HCT116 (cell line): ENCODE measurements at places on chromosomes 7 and 10. TPM values are rescaled to one million over a fixed set of nuclear protein-coding genes. Genes with fewer than 3 reads are reported as not detected.
A peak's percentile ranks its signal among the peaks of the same experiment; 100 is the strongest.

DNA sequence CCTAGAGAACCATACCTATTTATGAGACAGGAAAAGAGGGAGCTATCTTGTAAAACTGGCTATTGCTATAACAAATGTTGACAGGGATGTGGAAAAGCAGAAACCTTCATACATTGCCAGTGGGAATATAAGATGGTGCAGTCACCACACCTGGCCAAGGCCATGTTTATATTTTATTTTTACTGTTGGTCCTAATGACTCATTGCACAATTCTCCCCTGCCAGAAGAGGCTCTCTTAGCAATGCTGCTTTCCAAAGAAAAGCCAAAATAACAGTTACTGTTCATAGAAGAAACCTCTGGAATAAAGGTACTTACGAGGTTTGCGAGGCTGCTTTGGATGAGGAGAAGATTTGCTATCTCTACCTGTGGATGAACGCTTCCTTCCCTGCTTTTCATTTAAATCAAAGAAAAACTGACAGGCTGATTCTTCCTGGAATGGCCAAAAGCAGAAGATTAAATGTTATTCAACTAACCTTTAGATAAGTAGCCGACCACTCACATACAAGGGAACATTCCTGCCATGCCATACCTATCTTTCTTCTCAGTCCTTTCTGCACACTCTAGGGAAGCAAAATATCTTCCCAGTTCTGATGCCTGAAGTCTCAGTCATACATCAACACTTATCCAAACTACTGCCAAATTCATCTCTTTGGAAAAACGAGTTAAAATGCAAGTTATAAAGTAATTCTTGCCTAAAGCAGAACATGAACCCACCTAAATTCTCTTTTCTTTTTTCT, 16.3 kb upstream of the CHUK start:
- H3K27me3 ChIP-seq = no peaks in the 10 kb centered on the region
- no peak overlapping the region for H3K4me3 ChIP-seq
- no peak overlapping the region for H3K27ac ChIP-seq
- H3K36me3 ChIP-seq = peaks cover 46% of the 10 kb centered on the region
- DNase-seq = no peak

DNA sequence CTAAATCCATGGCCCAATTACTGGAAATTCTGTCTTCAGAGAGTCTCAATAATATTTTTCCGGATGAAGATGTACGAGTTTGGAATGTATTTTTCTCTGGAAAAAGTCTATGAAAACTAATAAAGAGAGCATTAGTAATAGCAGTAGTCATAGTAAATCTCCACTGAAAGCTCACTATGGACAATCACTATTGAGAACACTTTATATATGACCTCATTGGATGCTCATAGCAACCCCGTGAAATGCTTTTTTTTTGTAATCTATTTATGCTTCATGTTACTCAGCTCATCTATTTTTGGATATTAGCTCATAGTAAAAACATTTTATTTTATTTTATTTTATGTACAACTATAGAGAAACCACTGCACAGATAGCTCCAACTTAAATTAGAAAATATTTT, 94.3 kb upstream of the MYO3A start:
- H3K4me3 ChIP-seq = no peak overlapping the region
- no peaks in the 10 kb centered on the region for H3K4me1 ChIP-seq
- H3K36me3 ChIP-seq = no peaks in the 10 kb centered on the region
- no peak overlapping the region for H3K27ac ChIP-seq
- DNase-seq = no peak
- peaks cover 32% of the 10 kb centered on the region for H3K27me3 ChIP-seq

DNA sequence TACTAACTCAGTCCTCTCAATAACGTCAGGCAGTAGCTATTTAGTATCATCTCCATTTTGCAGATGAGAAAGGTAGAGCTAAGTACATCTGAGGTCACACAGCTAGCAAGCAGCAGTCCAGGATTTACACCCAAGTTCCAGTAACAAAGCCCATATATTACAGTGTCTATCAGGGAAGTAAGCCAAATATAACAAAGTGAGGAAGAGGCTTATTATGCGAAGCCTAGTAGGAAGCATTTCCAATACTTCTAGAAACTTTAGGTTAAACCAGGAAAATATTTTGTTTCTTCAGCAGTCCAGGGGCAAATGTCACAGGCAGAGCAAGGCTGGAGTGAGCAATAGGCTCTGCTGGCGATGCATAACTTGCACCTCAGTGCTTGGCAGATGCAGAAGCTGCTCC, 53.9 kb downstream of the NOC3L start:
- H3K27ac ChIP-seq = no peak overlapping the region
- no peak for DNase-seq
- no peaks in the 10 kb centered on the region for H3K36me3 ChIP-seq
- no peaks in the 10 kb centered on the region for H3K27me3 ChIP-seq
- no peak overlapping the region for H3K4me3 ChIP-seq
- H3K4me1 ChIP-seq = no peaks in the 10 kb centered on the region

- DNase-seq = no peak
- H3K4me1 ChIP-seq = peaks cover 3% of the 10 kb centered on the region; the same call in 1 of the 2 replicates
- no peak overlapping the region for H3K4me3 ChIP-seq
- no peaks in the 10 kb centered on the region for H3K36me3 ChIP-seq
- H3K27me3 ChIP-seq = no peaks in the 10 kb centered on the region
Observed at GRCh38 chr10:110634527-110635209, 9.5 kb upstream of the RBM20 start.

VPS37D gene
- total RNA-seq = 9.5 TPM

GRCh38 chr7:133167300-133167699, 85.4 kb upstream of the CHCHD3 start:
- no peak overlapping the region for H3K4me3 ChIP-seq
- H3K27ac ChIP-seq = no peak overlapping the region
- H3K27me3 ChIP-seq = peaks cover 16% of the 10 kb centered on the region
- no peak for DNase-seq
- H3K36me3 ChIP-seq = no peaks in the 10 kb centered on the region

PDZD7 gene
- 6.1 TPM for total RNA-seq

- H3K4me3 ChIP-seq = no peak overlapping the region
- no peak for DNase-seq
- peaks cover 39% of the 10 kb centered on the region for H3K27me3 ChIP-seq
- H3K4me1 ChIP-seq = no peaks in the 10 kb centered on the region
- H3K27ac ChIP-seq = no peak overlapping the region
Observed at GRCh38 chr10:110733218-110733952, 89.2 kb downstream of the RBM20 start.

PLPP4 gene
- not detected for total RNA-seq

DNA sequence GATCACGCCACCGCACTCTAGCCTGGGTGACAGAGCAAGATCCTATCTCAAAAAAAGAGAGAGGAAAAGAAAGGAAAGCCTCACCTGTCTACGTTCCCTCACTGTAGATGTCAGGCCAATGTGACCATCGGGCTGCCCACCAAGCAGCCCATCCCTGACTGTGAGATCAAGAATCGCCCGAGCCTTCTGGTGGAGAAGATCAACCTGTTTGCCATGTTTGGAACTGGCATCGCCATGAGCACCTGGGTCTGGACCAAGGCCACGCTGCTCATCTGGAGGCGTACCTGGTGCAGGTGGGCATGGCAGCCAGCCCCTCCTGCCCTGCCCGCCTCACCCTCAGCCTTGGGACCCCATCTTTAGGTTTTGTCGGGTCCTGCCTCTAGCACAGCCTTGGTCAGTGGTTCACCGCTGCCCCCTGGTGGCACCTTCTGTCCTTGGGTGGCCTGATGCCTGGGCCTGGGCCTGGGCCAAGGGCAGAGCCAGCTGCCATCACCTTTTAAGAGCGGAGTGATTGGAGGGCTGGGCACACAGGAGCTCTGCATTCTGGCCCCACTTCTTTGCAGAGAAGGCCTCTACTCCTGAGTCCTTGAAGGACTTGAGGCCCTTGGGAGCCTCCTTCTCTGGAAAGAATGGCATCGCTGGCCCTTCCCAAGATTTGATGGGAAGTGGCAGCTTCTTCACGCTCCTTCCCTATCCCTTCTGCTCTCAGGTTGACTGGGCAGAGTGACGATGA, 14.4 kb upstream of the AHCYL2 start:
- H3K27ac ChIP-seq = no peak overlapping the region
- H3K4me1 ChIP-seq = no peaks in the 10 kb centered on the region
- no peaks in the 10 kb centered on the region for H3K36me3 ChIP-seq
- no peaks in the 10 kb centered on the region for H3K27me3 ChIP-seq
- no peak overlapping the region for H3K4me3 ChIP-seq

DNA sequence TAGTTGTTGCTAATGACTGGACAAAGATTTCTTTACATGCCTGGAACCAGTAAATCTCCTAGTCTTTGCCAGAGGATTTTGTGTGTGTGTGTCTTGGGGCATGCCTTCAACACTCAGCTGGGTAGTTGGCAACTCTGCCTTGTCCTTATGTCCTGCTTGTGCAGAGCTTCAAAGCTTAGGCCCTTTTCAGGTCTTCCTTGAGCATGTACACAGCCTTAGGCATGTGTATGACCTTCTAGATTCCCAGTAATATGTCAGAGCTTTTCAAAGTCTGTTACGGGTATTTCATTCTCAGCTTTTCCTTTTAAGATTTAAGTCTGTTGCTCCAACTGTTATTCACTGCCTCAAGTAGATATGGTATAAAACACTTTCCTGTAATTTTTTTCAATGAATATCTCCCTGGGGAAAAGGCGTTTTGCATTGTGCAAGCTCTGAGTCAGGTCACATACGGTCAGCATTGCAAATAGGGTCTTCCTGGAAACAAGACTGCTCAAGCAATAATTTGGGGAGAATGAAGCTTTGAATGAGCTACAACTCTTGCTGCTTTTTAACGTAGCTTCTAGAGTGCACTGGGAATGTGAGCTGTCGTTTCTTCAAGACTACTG, 25.5 kb downstream of the SHOC2 start:
- no peak for DNase-seq
- no peak overlapping the region for H3K4me3 ChIP-seq
- H3K27me3 ChIP-seq = no peaks in the 10 kb centered on the region
- no peak overlapping the region for H3K27ac ChIP-seq
- no peaks in the 10 kb centered on the region for H3K4me1 ChIP-seq

SLC39A12 gene
- total RNA-seq = not detected

DNA sequence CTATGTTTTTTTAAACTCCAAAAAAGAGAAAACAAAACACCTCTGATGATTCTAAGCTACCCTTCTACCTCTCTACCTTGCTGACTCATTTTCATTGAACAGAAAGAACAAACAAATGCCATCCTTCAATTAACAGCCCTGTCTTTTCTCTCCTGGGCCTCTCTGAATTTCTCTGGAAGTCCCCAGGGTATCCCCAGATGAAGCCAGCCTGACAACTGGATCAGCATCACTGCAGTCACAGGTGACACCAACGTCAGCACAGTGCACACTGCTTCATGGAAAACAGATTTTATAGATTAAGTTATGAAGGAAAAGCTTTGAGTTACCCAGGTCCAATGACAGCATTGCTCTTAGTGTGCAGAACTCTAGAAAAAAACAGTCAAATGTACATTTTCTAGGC, 5.7 kb downstream of the HUS1 start:
- peaks cover 9% of the 10 kb centered on the region; the same call in 1 of the 2 replicates for H3K4me1 ChIP-seq
- no peak overlapping the region for H3K4me3 ChIP-seq
- DNase-seq = no peak
- H3K27ac ChIP-seq = no peak overlapping the region
- peaks cover 39% of the 10 kb centered on the region for H3K36me3 ChIP-seq

MYPN gene
- total RNA-seq = 0.34 TPM

GRCh38 chr7:40186586-40186985, 51.8 kb downstream of the SUGCT start:
- no peaks in the 10 kb centered on the region for H3K4me1 ChIP-seq
- no peak for DNase-seq
- H3K36me3 ChIP-seq = no peaks in the 10 kb centered on the region

AKR1C3 gene
- total RNA-seq = 3.0 TPM

GRCh38 chr10:101042118-101042517, 11.1 kb downstream of the SFXN3 start:
- H3K4me3 ChIP-seq = peak overlapping the region; percentile 59
- H3K27ac ChIP-seq = peak overlapping the region; percentile 84
- H3K36me3 ChIP-seq = peaks cover 17% of the 10 kb centered on the region
- no peak for DNase-seq

DNA sequence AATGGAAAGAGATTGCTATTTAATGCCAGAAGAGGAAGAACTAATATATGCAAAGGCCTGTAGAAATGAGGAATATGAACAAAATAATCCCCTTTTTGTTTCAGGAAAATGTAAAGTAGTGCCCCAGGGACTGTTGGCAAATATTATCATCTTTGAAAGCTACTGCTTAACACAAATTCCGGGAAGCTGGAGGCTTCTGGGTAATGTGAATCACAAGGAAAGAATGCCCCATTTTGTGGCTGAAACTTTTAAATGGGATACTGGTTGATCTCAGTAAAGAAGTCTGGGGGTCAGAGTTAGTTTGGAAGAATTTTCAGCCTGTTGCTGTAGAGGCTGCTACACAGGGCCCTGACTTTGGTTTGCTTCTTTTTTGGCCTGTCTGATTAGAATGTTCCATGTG, 141.0 kb downstream of the PTEN start:
- no peaks in the 10 kb centered on the region for H3K36me3 ChIP-seq
- H3K27ac ChIP-seq = no peak overlapping the region
- DNase-seq = no peak

PRR15 gene
- 2.9 TPM for total RNA-seq

CYP2W1 gene
- not detected for total RNA-seq

DNA sequence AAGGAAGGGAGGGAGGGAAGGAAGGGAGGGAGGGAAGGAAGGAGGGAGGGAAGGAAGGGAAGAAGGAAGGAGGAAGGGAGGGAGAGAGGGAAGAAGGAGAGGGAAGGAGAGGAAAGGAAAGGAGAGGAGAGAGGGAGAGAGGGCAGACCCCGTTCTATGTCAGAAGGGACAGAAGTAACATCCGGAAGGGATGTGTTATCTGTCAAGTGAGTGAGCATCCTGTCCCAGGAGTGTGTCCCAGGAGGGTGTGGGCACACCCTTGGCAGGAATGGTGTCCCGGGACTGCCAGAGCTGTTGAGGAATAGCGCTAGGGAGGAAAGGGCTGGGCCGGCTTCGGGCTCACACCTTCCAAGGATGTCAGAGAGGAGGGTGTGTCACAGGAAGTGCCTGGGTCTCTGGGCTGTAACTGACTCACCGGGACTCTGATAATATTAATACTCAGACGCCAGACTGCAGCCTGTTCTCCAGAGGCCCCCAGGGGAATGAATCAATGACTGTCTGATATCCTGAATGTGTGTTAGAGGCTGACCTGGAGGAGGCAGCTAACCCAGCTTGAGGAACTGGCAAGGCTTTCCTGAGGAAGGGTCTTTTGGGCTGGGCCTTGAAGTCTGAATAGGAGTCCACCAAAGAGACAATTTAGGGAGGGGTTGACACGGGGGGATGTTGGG, 125.6 kb upstream of the TNRC18 start:
- H3K27ac ChIP-seq = peak overlapping the region; percentile 69
- DNase-seq = peak; percentile 87
- no peaks in the 10 kb centered on the region for H3K36me3 ChIP-seq
- H3K4me1 ChIP-seq = peaks cover 23% of the 10 kb centered on the region
- peak overlapping the region; percentile 26 for H3K4me3 ChIP-seq

ATG9B gene
- 2.1 TPM for total RNA-seq

CLDN3 gene
- total RNA-seq = 19.2 TPM
